ENCODE measurements at places on chromosomes 12 and 14.

- no peak for DNase-seq
Measured at GRCh38 chr14:50334211-50334610, 22.1 kb downstream of the DMAC2L start.

- DNase-seq = no peak
Measured at GRCh38 chr12:113463746-113464451, 7.8 kb downstream of the LHX5 start.

GRCh38 chr12:79023261-79023660 is 158.7 kb downstream of the SYT1 start:
- no peak for DNase-seq

DNA sequence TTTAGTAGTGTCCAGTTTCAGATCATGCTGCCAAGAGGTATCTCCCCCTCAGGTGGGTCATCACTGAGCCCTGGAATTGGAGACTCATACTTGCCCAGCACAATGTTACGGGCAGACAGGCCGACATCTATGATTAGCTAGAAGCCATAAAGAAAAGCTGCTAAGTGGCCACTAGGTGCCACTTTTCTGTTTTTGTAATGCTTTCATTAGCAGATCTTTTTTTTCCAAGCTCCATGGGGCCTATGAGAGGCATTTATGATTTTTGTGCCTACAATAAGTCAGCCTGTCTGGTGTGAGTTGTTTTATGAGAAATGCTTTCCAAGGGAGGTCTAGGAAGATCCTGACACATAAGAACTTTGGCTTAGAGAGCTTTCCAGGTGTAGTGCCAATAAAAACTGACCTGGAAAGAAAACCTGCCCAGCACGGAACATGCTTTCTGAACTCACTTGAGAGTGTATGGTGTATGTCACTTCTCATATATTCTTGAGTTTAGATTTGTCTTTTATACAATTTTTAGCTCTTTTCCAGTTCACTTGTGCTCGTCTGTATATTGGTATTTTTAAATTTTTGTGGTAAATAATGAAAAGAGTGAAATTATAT is 21.8 kb upstream of the SMCO2 start:
- DNase-seq = no peak

DNA sequence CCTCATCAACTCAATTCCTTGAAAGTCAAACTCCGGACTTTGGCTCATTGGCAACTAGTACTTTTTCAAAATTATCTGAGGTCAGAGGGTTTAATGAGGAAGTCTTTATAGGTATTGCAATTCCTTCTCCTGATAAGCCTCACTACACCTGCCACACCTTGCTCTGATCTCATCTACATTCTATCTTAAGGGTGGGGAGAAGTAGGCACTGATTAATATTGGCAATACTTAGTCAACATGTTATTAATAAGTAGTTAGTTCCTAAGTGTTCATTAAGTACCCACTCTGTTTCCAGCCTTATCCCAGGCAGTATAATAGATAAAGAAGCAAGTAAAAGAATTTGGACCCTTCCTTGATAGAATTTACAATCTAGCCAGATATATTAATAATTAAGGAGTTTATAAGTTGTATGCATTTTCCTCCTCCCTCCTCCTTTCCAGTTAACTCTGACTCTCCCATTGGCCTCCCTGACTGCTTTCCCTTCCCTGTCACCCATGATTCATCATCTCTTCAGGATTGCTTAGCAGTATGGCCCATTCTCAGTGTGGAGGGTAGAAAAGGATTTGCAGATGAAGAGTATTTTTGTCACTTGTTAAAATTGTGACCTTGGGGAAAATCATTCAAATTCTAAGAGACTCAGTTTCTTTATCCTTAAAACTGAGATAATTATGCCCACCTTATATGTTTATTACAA is 231.0 kb upstream of the ATP2B1 start:
- no peak for DNase-seq

GRCh38 chr12:6437586-6437985 is 7.2 kb upstream of the CD27 start:
- no peak for DNase-seq

- DNase-seq = no peak
Measured at GRCh38 chr12:63965936-63966605, 121.6 kb downstream of the SRGAP1 start.

DNA sequence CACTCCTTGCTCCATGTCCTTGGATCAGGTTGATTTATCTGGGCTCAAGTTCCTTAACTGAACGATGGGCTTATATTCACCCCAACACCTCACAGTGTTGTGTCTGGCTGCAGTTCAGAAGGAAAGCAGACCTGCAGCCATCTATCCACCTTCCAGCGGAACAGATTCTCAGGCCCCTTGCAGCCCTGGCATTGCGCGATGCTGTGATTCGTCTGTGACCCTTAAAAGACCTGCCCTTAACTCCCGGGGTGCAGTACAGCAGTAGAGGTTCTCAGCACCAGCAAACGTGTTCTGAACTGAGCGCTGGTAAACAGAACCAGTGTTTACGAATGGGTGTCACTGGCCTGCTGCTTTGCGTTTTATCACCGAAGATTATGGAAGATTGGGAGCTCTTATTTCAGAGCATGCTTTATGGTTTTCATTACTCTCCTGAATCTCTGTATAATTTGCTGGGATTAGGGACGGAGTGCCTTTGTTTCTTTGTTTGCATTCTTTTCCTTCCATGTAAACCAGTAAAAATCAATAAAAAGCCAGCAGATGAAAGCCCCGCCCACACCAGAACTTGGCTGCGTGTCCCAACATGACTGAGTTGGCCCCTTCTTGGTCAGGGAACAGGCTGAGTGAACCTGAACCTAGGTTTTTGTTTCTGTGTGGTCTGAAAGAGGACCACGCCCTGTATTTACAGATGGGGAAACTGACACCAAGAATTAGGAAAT is 286.7 kb upstream of the CRY1 start:
- DNase-seq = no peak

DNA sequence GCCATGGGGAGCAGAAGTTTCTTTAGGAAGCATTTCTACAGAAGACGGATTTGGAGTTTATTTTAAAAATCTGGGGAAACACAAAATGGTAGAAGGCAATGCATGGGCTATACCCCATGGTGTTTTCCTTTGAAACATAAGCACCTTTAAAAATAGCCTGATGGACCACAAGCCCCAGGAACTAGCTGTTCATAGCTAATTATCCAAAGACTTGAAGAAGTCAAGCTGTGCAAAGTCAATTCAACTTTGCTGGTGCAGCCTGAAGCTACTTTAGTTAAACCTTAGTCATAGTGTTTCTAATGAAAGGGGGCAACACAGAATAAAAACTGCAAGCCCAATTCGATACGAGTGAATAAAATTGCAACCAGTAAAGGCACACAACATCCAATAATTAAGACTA is 732.5 kb downstream of the GALC start:
- DNase-seq = no peak
